Pons (tissue), 1 donor: ENCODE measurements at places on chromosomes 4 and X.
A peak's percentile ranks its signal among the peaks of the same experiment; 100 is the strongest.

DNA sequence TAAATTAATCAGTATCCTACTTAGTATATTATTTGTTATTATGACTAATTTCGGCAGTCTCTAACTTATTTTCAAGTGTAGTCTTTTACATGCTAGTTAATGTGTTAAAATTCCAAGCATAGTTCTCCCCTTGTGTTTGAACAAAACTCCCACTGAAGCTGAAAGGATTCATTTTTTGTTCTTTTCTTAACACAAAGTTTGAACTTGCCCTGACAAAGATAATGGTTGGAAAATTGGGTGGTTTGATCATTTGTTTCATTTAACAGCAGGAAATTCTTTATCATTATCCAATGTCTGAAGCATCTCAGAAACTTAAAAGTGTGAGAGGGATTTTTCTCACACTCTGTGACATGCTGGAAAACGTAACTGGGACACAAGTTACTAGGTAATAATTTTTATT lies 36.0 kb downstream of the INTU start:
- no peak for DNase-seq

DNA sequence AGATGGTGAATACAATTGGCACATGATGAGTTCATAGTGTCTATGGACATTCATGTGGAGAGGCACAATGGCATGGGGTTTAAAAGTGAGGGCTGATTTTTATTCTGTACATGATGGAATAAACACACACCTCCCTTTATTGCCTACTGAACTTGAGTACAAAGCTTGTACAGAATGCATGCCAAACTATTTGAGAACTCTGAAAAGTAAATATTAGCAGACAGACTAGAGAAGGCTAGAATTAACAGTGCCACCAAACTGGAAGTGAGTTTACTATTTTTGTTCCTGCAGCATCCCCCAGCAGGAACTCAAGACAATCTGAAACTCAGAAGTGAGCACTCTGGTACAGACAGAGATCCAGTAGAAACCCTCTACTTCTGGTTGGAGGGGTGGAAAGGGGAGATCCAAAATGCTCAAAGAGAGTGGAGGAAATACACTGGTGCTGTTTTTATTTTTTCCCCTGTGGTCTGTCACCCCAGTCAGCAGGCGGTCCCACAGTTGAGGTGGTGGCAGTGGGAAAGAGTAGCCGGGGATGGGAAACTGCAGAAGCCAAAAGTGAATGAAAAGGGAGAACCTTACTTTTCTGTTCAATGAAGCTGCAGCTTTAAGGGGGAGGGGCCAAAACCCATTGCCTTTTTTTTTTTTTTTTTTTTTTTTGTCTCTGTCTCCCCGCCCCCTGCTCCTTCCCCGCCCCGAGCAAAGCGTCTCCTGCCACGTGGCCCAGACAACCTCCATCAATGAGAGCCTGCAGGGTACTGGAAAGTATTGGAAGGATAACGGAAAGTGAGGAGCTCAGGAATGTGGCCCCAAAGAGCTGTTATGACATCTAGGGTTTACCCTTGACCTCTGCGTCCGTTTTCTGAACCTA lies 20.5 kb downstream of the AKAP4 start:
- DNase-seq: peak; percentile 29

- no peak for DNase-seq
Observed at GRCh38 chr4:155522201-155522600, 144.4 kb upstream of the GUCY1A1 start.

DNA sequence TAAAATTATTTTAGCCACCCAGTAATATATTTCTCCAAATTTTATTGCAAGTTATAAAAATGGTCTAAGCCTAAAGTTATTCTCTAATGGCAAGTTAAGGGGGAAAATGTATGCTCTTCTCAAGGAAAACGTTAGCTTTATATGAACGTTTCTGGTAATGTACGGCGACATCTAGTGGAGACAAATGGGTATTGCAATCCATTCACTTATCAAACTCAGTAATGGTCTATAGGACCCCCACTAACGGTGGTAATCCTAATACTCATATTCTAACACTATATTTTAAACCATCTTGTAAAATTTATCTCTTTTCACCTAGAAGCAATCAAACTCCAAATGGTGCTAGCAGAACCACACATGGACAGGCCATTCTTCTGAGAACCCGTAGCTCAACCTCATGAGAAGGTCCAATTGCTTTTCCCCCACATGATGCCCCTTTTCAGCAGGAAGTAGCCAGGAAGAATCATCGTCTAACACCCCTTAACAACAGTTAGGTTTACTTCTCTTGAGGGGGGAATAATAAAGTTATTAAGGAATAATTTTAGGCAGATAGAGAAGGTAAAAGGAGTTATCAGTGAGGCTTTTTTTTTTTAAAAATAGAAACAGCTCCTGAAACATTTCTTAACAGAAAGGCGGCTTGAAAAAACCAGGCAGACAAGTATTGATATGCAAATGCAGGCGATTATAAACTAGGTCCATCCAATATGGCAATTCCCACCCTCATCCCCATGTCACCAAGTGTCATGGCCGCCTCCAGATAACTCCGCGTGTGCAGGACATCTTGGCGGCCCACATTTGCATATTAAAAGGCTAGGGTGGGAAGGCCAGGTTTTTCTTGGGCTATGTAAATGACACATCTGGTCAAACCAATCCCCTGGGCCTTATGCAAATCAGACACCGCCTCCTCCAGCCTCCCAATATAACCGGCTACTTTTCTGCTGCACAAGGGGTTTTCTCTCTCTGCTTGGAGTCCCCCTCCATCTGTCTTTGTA lies 35.0 kb downstream of the NUDT11 start:
- peak; percentile 15 for DNase-seq

GRCh38 chr4:74219240-74219639 lies 61.3 kb downstream of the MTHFD2L start:
- DNase-seq: no peak

DNA sequence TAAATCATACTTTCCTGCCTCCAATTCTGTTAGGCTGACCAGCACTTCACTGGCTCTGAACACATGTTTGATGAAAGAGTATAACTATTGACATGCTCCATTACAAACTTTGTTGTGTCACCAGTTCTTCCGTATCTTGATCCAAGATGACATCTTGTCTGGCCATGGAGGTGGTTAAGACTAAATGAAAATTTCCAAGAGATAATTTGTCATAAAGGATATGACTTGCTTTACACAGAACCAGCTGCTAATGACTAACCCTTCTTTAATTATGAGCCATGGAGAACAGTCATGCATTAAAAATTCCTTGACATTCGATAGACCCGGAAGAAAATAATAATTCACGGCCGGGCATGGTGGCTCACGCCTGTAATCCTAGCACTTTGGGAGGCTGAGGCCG lies 17.7 kb upstream of the N4BP2 start:
- no peak for DNase-seq

GRCh38 chrX:54807524-54808108 lies at the start of gene MAGED2:
MAGED2 (plus strand) TSS chrX:54807745; CDS start chrX:54809332, 1,587 bp downstream.
- peak; percentile 39 for DNase-seq

DNA sequence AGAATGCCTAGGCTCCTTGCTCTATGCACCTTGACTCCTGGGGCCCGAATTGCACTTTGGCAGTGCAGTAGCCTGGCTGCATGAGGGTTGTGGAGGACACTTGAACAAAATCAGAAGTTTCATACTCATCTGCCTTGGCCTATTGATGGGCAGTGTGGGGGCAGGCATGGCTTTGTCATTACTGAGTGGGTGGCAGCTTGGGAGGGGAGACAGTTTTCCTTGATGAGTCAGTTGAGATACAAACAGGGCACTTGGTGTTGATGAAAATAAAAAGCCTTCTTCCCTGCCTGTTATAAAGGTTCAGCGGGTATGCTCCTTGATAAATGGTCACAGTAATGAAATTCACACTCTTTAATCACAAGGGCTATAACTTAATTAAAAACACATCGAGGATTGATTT lies 126.8 kb upstream of the MAMLD1 start:
- DNase-seq: no peak

DNA sequence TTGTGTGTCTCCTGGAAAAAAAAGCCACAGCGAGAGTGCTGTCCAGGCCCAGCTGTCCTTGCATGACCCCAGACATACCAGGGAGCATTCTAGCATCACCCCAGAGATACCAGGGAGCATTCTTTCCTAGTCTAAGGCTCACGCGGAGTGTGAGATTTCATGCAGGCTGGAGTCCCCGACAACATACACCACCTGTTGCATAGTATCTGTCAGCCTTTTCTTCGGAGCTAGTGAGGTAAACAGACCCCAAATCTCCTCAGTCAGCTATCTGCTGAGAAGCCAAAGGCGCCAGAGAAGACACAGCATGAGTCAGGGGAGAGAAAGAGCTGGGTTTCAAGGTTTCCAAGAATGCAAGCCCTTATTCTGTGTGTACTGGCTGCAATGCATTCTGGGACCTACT lies 23.1 kb upstream of the ZXDA start:
- DNase-seq: no peak

DNA sequence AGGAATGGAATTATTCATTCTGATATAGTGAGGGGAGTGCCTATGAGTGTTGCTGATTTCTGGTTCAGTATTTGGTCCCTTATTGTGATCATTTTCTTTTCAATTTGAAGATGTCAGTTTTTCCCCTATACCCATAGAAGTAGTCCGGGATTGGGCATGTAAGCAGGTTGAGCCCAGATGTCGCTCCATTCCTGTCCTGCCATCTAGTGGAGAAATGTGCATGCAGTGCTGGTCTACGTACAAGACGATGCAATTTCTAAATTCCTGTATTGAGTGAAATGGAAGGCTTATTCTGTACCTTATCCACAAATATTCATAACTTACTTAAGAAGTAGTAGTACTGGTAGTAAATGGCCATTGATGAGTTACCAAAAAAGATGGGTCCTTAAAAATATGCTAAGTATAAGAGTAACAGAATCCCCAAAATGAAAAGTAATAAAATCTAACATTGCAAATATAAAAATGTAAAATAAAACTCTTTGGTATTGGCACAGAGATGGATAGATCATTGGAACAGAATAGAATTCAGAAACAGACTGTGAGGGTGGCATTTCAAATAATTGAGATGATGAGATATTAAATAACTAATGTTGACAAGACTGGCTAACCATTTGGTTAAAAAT lies 60.9 kb downstream of the UGT8 start:
- peak; percentile 97 for DNase-seq

GRCh38 chr4:41373221-41373620 lies 116.5 kb downstream of the UCHL1 start:
- no peak for DNase-seq

DNA sequence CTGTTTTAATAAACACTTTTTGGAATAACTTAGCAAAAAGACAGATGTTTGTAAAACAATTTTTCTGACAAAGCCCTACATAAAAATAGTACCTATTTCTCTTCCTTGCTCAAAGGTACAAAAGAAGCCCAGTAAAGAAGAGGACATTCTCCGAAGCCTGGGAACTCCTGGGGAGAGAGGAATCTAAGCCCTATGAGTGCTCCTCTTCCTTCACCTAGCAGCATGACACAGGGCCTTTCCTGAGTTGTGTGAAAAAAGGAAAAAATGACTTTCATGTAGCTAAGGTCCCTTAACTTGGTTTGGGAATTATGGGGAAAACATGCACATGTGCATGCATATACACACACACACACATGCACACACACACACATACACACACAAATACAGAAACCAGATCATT lies 586.9 kb downstream of the TMA16 start:
- no peak for DNase-seq

- DNase-seq: no peak
Observed at GRCh38 chr4:167111622-167112021, 122.7 kb downstream of the SPOCK3 start.

- DNase-seq: no peak
Observed at GRCh38 chr4:129806986-129807385, 711.0 kb downstream of the C4orf33 start.

GRCh38 chr4:155973639-155974475 lies 20.2 kb upstream of the CTSO start:
- no peak for DNase-seq

GRCh38 chrX:132795181-132795580 lies 163.2 kb downstream of the HS6ST2 start:
- DNase-seq: no peak

GRCh38 chr4:85482010-85482738 lies 7.2 kb downstream of the ARHGAP24 start:
- no peak for DNase-seq

GRCh38 chr4:137660211-137660610 lies 127.9 kb upstream of the PCDH18 start:
- DNase-seq: no peak

GRCh38 chrX:16005917-16006316 lies 117.4 kb upstream of the GRPR start:
- no peak for DNase-seq

- DNase-seq: no peak
Observed at GRCh38 chrX:2647627-2648026, 43.5 kb upstream of the CD99 start.

DNA sequence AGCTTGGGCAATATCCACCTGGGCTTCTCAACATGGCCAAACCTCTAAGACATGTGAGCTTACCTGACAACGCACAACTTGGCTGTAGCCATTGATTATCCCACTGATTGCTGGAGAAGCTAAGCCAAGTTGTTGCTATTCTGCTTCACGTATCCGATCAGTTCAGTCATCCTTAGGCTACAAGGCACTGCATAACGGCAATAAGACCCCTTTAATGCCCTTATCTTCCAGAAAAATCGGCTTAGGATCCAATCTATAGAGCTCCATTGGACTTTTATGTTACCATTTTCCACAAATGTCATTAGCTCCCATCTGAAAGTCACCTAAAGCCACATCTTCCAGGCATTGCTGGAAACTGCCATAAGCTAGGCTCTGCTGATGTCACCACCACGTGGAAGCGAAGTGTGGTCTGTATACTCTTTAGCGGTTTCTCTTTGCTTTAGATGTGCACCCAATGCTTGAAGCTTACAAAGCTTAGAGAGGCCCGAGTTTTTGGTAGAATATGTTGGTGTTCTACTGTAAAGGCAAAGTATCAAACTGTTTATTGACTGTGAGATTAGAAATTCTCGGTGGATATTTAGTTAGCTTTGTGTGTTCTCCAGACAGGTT lies 163.1 kb downstream of the CPE start:
- no peak for DNase-seq
